Stomach (tissue), 19 donors: ENCODE measurements at places on chromosomes 5 and 9. TPM values are rescaled to one million over a fixed set of nuclear protein-coding genes. Genes with fewer than 3 reads are reported as not detected.

DNA sequence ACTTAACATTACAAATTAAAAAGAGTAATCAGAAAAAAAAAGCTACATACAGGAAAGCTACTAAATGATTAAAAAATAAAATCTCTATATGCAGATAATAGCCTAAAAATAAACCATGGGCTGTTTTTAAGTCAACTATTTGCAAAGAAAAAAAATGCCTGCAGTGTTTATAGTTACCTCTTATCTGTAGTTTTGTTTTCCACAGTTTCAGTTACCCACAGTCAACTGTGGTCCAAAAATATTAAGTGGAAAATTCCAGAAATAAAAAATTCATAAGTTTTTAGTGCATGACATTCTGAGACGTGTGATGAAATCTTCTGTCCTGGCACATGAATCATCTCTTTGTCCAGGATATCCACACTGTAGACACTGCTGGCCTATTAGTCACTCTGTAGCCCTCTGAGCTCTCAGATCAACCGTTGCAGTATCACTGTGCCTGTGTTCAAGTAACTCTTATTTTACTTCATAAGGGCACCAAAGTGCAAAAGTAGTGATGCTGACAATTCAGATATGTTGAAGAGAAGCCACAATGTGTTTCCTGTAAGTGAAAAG is 59.2 kb downstream of the PRELID2 start:
- no peak for DNase-seq

GRCh38 chr9:13352451-13352979 is 73.0 kb upstream of the MPDZ start:
- DNase-seq, result no peak

The FLT4 gene
- polyA plus RNA-seq, result 1.8 TPM

GRCh38 chr9:120412425-120412951 is 167.5 kb downstream of the CDK5RAP2 start:
- DNase-seq, result no peak

The LRRTM2 gene
- 0.15 TPM for polyA plus RNA-seq
